ENCODE measurements at places on chromosomes 3 and 15.

GRCh38 chr3:186225603-186226002, 116.7 kb upstream of the ETV5 start:
- DNase-seq: no peak

- no peak for DNase-seq
Observed at GRCh38 chr3:195030791-195031321, 240.1 kb downstream of the XXYLT1 start.

DNA sequence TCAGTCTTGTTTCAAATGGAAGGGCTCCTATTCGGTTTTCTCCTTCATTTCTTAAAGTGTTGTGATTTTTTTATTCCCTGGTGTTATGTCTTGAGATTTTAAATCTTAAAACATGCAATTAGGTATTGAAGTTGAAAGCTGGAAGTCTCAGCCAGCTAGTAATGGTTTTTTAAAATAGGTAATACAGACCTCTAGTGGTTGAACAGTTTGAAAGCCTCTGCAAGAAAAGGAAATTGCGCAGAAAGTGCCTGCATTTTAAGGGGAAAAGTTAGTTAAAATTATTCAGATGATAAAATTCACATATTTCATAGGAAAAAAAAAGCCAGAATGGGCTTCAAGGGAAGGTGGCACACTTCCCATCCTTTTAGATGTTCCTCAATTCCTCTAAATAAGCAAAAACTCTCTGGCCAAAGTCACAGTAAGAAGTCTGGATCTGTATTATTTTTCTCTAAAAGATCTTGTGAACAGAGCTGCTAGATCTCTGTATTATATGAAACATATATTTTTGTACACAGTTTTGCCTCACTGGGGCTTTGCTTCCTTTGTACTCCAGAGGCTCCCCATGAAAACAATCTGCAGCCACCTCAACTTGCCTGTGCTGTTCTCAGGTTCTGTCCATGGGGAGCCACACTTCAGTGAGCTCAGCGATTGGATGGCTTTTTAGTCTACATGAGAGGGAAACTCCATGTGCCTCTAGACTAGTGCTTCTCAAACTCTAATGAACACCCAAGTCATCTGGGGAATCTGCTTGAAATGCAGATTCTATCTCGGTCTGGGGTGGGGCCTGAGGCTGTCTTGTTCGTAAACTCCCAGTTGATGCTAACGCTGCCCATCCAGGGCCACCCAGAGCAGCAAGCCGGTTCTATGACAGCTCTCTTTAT, 21.5 kb downstream of the AGTR1 start:
- DNase-seq: no peak

DNA sequence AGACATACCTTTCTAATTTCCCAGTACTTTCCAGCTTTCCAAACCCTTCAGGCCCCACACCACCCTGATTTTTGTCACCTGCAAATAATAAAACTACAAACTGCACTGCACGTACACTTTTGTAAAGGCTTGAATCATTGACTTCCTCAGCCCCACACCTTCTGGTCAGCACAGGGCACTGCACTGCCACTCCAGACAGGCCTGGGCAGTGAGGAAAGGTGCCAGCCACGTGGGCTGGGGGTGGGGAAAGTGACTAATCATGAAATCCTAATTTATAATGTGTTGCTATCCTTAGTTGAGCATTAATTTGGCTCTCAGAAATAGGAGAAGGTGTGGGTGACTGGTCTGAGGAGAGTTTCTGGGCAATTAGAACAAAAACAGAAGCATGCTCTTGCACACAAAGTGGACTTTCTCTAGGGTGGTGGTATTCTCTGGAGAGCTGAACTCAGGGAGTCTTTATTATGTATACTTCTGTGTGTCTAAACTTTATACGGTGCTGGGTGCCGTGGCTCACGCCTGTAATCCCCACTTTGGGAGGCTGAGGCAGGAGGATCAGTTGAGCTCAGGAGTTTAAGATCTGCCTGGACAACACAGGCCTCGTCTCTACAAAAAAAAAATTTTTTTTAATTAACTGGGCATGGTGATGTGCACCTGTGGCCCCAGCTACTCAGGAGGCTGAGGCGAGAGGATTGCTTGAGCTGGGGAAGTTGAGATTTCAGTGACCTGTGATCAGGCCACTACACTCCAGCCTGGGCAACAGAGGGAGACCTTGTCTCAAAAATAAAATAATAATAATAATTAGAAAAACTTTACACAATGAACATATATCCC, 58.2 kb upstream of the FLNB start:
- DNase-seq: no peak

GRCh38 chr3:152564459-152564858, 270.5 kb upstream of the P2RY1 start:
- no peak for DNase-seq

GRCh38 chr15:81293728-81294515, 30.0 kb downstream of the STARD5 start:
- peak; percentile 21 for DNase-seq

GRCh38 chr3:33803894-33804526, 5.6 kb downstream of the PDCD6IP start:
- no peak for DNase-seq

GRCh38 chr15:49288391-49288790, 118.3 kb downstream of the GALK2 start:
- no peak for DNase-seq

DNA sequence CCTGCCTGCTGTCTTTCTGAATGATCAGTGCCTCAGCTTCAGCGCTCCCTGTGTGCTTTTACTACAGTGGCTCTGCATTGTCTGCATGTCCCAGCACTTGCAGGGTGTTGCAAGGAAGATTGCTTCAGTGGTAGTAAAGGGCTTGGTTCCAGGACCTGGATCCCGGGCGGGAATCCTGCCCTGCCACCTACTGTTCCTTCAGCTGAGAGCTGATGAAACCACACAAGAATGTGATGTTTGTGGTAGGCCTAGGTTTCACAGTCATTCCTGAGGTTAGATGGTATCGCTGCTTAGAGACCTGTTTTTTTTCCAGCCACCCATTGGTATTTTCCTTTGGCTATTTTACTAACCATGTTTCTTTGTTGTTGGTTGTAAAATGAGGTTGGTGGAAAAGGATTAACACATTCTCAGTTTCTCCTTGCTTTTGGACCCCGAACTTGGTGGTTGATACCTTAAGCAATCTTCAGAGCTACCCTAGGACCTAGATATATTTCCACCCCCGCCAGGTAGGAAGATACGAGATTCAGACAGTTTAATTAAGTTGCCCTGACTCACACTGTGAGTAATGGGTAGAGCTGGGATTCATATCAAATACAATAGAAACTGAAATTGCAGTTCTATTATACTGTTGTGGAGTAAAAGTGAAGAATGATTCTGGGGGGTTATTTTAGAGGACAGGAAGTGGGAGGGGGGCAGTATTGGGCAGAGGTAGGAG, 11.4 kb downstream of the GPR87 start:
- no peak for DNase-seq

Data from stimulated activated CD4-positive, alpha-beta T cell treated with anti-CD3 and anti-CD28 coated beads, Interleukin-1b, Interleukin-23, amount 100 ng/mL, for 1 hour (primary cell).